Stimulated activated CD4-positive, alpha-beta T cell treated with anti-CD3 and anti-CD28 coated beads, TNF-alpha, amount 100 ng/mL, for 48 hours (primary cell): ENCODE measurements at places on chromosomes 12 and 14.

GRCh38 chr14:48568688-48569087, 893.3 kb upstream of the MDGA2 start:
- no peak for DNase-seq

DNA sequence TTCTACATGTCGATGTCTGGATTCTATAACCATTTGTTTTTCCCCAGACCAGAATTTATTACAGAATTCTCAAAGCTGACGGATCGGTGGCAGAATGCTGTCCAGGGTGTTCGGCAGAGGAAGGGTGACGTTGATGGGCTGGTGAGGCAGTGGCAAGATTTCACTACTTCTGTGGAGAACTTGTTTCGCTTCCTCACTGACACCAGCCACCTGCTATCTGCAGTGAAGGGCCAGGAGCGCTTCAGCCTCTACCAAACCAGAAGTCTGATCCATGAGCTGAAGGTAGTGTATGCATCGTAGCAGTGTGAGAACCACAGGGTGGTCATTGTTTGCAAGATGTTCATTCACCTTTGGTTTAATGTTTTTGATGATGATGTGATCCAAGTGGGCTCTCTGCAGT, 124.0 kb downstream of the ESR2 start:
- no peak for DNase-seq

DNA sequence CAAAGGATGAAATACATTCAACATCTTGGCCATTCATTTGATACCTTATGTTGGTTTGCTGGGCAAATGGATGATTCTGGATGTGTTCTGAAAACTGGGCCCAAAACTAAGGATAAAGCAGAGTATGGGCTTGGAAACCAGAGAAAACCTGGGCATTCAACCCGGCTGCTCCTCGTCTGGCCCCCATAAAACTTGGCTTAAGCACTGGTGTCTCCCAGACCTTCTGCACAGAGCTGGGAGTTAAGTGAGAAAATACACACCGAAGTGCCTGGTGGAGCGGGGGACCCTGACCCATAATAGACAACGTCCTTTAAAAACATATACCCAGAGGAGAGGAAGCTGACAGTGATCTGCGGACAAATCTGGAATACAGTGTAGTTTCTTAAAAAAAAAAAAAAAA, 112.5 kb downstream of the FOXN3 start:
- no peak for DNase-seq

DNA sequence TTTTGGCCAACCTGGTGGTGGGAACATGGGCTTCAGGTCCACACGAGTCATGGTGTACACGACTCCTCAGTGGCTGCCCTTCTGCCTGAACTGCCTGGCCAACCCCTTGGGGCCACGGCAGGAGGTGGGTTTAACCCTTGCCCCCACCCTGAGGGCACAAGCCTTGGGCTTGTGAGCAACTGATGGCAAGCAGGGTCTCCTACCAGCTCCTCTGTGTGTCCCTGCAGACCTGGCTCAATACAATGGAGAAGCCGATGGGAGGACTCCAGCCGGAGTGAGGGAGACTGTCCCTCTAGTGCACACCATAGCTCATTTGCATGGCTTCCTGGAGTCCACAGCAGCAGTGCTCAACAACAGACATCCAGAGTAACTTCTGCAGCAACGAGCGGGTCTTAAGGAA, 28.0 kb downstream of the JAG2 start:
- DNase-seq, result no peak

DNA sequence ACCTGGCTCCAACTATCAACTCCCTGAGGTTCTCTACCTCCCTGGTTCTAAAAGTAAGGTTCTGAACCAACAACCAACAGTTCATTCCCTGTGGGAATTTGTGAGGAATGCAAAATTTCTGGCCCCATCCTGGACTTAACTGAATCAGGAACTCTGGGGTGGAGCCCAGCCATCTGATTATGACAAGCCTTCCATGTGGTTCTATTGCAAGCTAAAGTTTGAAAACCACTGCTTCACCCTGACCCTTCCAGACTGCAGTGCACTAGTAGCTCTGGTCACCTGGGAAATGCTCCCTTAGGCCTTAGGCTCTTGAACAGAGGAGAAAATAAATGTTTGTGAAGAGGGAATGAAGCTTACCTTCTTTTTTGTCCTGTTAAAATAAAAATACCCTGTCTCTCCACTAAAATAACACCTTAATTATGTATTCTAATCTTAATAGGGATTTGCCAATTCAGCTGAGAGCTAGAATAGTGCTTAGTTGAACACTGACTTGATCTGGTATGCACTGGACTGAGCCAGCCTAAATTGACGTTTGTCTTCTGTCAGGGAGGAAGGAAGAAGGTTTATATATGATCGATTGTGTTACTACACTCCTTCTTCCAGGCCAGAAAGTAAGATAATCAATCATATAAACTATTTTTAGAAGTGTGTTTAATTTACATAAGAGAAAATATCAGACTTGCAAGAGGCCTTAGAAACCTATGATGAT, 39.1 kb upstream of the DDHD1 start:
- no peak for DNase-seq

- no peak for DNase-seq
Measured at GRCh38 chr12:42807766-42808165, 218.2 kb upstream of the PRICKLE1 start.

DNA sequence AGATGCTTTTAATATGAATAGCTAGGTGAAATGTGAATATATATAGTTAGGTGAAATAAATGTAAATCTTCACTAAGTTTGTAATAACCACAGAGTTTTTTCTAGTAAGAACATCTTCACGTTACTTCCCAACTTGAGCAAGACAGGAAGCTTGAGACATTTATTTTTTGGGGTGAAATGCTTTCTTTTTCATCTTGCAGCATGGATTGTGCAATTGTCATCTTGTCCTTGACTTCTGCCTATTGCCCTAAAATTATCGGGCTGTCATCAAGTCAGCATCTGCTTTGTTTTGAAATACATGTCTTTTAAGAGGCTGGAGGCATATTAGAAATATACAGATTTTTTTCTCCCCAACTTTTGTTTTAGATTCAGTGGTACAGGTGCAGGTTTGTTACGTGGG, 433.9 kb downstream of the PCNX1 start:
- DNase-seq, result no peak

- no peak for DNase-seq
Measured at GRCh38 chr14:96997996-96998395, 200.8 kb downstream of the VRK1 start.

- no peak for DNase-seq
Measured at GRCh38 chr12:9604287-9604686, 3.4 kb downstream of the KLRB1 start.

DNA sequence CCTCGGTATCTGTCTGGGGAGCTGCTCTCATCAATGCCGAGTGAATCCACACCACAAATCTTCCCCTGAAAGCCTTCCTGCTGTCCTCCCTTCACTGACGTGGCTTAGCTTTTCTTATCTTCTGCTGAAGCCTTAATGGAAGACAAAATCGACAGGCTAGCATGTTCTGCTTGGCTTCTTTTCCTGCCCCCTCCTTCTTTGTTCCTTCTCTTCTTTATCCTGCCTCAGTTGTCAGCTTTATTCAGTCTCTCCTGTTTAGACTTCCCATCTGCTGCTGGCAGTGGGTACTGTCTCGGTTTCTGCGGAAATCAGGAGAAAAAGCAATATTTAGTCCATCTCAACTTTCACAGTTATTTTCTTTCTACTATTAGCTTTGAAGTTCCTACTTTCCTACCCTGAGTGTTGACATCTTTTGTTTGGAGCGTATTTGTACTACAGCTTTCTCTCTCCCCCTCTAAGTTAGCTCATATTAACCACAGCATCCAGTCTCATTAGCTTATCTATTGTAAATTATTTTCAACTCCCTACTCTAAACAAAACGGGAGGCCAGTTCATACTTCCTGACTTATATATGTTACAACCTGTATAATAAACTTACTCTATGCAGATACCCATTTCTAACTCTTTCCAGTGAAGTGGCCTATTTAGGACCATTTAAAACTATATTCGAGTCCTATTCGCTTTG, 226.0 kb downstream of the DACT1 start:
- no peak for DNase-seq

- no peak for DNase-seq
Measured at GRCh38 chr12:106123551-106124081, 15.1 kb downstream of the NUAK1 start.

- DNase-seq, result no peak
Measured at GRCh38 chr12:47828008-47828975, 8.6 kb upstream of the HDAC7 start.

DNA sequence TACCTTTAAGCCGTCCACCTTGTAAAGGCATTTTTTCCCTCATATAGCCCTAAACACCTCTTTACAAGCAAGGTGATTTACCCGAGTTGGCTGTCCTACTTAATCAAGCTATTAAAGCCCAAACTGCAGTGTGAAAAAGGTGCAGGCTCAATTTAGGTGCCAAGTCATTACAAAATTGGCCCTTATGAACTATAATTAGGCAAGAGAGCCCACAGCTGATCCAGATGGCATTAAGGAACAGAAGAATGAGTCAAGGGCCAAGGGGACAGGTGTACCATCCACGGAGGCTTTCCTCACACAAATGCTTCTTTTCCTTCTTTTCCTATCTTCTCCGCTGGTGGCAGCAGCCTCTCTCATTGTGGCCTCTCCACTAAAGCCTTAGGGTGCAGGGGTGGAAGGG, 90.5 kb downstream of the TTC8 start:
- no peak for DNase-seq

DNA sequence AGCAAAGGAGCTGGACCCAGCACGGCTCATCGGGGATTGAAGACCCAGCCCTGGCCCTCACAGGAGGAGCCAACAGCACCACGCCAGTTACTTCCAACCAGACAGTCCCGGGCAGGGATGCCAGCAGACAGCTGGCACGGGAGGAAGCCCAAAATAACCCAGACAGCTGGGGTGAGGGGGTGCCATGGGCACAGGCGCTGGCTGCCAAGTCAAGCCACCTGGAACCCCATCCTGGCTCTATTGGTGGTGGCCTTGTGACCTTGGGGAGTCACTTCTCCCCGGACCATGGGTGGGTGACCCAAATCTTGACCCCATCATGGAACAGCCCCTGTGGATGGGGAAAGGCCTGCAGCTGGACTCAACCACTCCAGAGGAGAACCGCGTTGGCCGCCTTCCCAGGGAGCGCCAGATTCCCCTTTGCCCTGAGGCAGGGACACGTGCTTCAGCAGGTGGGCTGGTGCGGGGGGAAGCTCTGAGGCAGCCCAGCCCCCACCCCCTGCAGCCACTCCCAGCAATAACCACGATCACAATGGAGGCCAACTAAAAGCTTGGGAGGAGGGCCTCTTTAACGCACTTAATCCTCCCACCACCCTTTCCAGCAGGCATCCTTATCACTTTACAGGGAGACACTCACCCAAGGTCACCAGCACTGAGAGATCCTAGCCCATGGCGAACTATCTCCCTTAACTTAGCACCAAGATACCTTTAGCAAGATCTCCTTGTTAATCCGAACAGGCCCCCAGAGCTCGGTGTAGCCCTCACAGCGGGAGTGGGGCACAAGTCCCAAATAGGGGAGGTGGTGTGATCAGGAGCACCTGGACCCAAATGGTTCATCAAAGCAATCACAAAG, 4.7 kb upstream of the RHOF start:
- DNase-seq, result no peak

DNA sequence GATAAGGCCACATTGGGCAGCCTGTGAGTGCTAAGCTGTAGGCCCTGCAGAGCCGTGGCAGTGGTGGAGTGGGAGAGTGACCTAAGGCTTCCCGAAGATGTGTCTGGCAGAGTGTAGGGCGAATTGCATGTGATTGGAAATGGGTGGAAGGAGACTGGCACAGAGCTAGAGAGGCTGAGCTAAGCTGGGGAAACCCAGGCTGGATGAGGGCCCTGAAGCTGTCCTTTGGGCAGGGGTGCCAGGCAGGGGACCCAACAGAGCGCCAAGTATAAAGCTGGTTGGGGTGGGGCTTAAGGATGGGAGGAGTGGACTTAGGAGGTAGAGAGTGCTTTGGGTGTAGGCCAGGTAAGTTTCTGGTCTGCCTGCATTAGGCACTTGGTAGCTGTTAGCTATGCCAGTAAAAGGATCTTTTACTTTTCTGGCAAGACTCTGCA, 47.9 kb downstream of the WDR20 start:
- no peak for DNase-seq

DNA sequence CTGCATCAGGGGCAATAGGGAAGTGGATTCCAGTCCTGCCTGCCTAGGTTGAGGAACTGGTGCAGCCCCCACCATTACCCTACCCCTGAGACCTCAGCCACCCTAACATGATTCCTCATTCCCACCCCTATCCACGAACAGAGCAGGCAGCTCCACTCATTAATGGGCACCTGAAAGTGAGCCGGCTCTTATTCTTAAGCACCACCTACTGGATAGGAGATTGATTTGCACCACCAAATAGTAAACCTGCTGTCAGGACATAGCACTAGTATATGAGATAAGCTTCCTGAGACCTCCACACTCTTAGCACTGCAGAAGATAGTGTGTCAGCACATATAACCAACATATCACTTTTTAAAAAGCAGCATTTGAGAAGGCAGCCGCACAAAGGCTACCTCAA, 573.2 kb downstream of the SOX5 start:
- no peak for DNase-seq

GRCh38 chr12:28051516-28052354, 79.2 kb upstream of the PTHLH start:
- DNase-seq, result no peak

DNA sequence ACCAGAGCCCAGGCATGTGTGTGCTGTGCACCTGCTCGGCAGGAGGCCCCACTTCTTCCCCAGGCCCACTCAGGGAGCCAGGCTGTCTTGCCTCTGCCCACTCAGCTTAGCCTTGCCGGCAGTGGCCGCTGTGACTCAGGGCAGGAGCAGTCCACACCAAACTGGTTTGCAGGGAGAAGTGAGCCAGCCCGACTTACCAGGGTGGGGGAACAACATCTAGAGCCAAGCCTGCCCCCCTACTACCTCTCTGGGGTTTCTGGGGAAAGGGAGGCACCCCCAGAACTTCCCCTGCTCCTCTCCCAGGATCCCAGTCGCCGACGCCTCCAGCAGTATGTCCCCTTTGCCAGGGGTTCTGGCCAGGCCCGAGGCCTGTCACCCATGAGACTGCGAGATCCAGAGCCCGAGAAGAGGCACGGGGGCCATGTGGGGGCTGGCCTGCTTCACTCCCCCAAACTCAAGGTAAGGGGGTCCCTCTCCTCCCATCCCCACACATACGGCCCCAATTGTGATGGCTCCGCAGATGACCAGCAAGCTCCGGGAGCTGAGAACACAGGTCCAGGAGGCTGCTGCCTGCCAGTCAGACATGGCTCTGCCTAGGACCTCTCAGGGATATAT, 3.0 kb downstream of the PLEKHG6 start:
- DNase-seq, result no peak

GRCh38 chr12:118743896-118744700, 237.2 kb upstream of the SRRM4 start:
- DNase-seq, result no peak
